CD4-positive, alpha-beta T cell (primary cell): ENCODE measurements at places on chromosomes 6 and 20.
A peak's percentile ranks its signal among the peaks of the same experiment; 100 is the strongest.

GRCh38 chr6:148972481-148972880 is 225.7 kb downstream of the UST start:
- no peak overlapping the region for H3K4me3 ChIP-seq
- no peaks in the 10 kb centered on the region for H3K36me3 ChIP-seq
- no peaks in the 10 kb centered on the region for H3K27me3 ChIP-seq

DNA sequence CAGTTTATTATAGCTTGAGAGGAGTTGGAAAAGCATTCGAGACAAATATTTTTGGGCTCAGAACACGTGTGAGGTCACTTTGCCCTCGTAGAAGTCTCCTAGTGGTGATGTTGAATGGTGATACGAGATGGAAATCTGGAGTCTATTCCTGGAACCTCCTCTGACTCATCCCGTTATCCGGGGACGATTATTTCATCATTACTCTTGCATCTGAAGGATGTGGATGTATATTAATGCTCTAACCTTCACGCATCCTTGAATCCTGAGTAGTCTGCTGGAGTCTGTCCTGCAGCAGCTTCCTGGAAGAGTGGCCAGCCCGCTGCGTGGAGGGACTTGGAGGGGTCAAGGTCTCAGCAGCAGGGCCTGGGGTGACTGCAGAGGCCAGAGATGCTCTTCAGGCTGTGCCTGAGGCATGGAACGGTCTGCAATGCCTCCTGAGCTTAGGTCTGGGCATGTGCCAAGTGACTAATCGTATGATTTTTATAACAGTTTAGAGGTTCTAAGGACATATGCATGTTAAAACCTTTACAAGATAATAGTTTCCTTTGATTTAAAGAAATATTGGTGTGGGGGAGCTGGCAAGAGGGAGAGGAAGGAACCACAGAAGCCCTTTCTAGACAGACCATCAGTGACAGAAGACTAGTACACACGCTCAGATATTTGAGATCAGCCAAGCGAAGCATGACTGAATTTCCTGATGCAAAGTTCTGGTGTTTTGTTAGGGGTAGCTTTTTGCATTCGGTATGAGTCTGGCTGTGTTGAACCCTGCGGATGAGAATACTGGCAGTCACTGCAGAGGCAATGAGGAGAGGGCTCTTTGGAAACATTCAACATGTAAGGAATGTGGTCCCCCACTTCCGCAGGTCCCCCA is 400.2 kb downstream of the QKI start:
- H3K4me3 ChIP-seq: no peak overlapping the region
- H3K27me3 ChIP-seq: no peaks in the 10 kb centered on the region
- H3K36me3 ChIP-seq: no peaks in the 10 kb centered on the region
- no peaks in the 10 kb centered on the region for H3K4me1 ChIP-seq

DNA sequence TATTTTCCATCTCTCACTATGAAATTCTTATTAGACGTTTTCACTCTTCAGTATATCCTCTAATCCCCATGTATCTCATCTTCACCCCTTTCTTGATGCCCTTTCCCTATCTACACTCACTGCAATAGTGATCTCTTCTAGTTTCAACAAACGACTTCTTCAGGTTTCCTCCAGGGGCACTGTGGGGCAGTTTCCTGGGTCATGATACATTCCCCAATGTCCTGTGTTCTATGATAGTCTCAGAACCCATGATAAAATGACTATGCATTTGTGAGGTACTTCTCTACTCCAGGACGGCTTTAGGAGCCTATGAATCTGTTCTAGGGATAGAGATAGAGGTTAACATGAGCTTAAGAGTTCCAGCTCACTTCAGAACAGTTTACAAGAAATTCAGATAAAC is 183.3 kb downstream of the FOXC1 start:
- no peaks in the 10 kb centered on the region for H3K4me1 ChIP-seq
- no peaks in the 10 kb centered on the region for H3K36me3 ChIP-seq
- no peaks in the 10 kb centered on the region for H3K27me3 ChIP-seq
- H3K27ac ChIP-seq: no peak overlapping the region
- DNase-seq: no peak

- no peak overlapping the region for H3K4me3 ChIP-seq
- H3K36me3 ChIP-seq: no peaks in the 10 kb centered on the region
- H3K4me1 ChIP-seq: peaks cover 24% of the 10 kb centered on the region
- H3K27me3 ChIP-seq: peaks cover 5% of the 10 kb centered on the region
Measured at GRCh38 chr20:44026647-44027342, 112.1 kb downstream of the TOX2 start.

GRCh38 chr6:109702791-109703190 is 11.7 kb downstream of the FIG4 start:
- no peaks in the 10 kb centered on the region for H3K36me3 ChIP-seq
- no peak for DNase-seq
- H3K27ac ChIP-seq: no peak overlapping the region

DNA sequence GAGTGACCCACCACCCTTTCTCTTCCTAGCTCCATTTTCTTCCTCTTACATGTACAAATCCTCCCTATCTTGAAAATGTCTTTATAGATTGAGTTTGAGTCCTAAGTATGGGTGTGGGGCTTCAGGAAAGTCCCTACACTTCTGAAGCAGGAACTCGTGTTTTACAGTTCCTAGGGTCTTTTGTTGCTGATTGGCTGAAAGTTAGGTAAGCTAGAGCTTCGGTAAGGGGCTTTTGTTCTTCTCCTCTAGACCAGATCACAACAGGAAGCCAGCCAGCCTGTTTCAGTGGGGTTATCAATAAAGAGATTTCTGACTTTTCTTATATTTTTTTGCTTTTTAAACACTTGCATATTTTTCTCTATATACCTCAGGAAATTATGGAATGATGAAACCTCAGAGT is 51.3 kb downstream of the CNR1 start:
- H3K27me3 ChIP-seq: no peaks in the 10 kb centered on the region
- H3K36me3 ChIP-seq: no peaks in the 10 kb centered on the region
- no peaks in the 10 kb centered on the region for H3K4me1 ChIP-seq
- no peak overlapping the region for H3K4me3 ChIP-seq
- no peak overlapping the region for H3K27ac ChIP-seq

GRCh38 chr6:130962966-130963365 is 100.1 kb downstream of the EPB41L2 start:
- no peaks in the 10 kb centered on the region for H3K4me1 ChIP-seq
- H3K36me3 ChIP-seq: no peaks in the 10 kb centered on the region

GRCh38 chr6:139137706-139138105 is 2.8 kb downstream of the HECA start:
- H3K27me3 ChIP-seq: no peaks in the 10 kb centered on the region
- DNase-seq: no peak
- H3K36me3 ChIP-seq: peaks cover 4% of the 10 kb centered on the region
- peak overlapping the region; percentile 72 for H3K4me3 ChIP-seq
- H3K4me1 ChIP-seq: peaks cover 45% of the 10 kb centered on the region

DNA sequence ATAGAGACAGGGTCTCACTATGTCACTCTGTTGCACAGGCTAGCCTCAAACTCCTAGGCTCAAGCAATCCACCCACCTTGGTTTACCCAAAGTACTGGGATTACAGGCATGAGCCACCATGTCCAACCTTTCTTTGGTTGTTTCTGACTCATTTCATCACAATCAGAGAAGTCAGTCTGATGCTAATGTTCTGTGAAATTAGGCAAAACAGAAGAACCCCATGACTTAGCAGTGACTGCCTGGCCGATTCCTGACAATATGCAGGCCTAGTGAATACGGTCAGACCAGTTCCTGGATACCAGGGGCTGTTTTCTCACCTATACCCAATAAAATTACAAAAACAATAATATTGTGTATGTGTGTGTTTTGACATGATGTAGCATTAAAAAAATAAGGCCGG is 58.8 kb upstream of the BTN3A2 start:
- no peak for DNase-seq
- no peak overlapping the region for H3K4me3 ChIP-seq
- no peaks in the 10 kb centered on the region for H3K27me3 ChIP-seq
- peaks cover 5% of the 10 kb centered on the region for H3K4me1 ChIP-seq

GRCh38 chr6:35148167-35148741 is 7.1 kb upstream of the TCP11 start:
- no peak overlapping the region for H3K27ac ChIP-seq
- no peaks in the 10 kb centered on the region for H3K36me3 ChIP-seq
- no peak overlapping the region for H3K4me3 ChIP-seq
- H3K27me3 ChIP-seq: no peaks in the 10 kb centered on the region
- H3K4me1 ChIP-seq: no peaks in the 10 kb centered on the region
